Sigmoid colon (tissue), 7 donors: ENCODE measurements at places on chromosomes 4 and X. TPM values are rescaled to one million over a fixed set of nuclear protein-coding genes. Genes with fewer than 3 reads are reported as not detected.
A peak's percentile ranks its signal among the peaks of the same experiment; 100 is the strongest.

DNA sequence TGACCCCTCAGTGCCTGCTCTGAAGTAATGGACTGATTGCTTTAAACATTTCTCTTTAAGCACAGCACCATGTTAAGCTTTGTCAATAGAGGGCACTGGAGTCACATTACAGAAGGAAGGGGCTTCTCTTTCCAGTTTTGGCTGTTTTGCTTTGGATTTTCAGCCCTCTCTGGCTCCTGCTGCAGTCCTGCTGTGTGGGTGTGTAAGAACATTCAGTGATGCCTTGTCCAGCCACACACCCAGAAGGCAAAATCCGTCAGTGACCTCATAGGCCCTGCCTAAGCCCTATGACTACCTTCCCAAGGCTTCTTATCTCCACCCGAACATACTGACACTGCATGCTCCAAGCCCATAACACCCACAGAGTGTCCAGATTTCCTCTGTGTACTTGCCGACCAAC lies 215.3 kb upstream of the CTSO start:
- DNase-seq: peak; percentile 61

GRCh38 chr4:128658214-128658631 lies 151.3 kb upstream of the JADE1 start:
- DNase-seq: no peak

DNA sequence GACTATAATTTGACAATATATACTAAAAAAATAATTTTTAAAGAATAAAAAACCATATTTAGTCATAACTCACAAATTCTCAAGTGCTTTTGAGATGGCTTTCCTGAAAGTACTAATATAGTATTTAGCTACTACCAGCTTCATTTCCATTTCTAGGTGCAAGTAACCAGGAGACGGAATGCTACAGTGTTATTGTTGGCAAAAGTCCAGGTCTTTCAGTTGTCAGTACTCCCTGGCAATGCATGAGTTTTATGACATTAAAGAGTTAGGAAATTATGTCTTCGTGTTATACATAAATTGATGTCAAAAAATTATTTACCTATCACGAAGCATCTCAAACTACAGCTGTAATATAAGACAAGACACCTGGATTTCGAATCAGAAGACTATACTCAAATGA lies 45.0 kb downstream of the TMEM47 start:
- DNase-seq: no peak

- DNase-seq: peak; percentile 39
Measured at GRCh38 chrX:1492421-1493012, 39.8 kb upstream of the ASMTL start.

DNA sequence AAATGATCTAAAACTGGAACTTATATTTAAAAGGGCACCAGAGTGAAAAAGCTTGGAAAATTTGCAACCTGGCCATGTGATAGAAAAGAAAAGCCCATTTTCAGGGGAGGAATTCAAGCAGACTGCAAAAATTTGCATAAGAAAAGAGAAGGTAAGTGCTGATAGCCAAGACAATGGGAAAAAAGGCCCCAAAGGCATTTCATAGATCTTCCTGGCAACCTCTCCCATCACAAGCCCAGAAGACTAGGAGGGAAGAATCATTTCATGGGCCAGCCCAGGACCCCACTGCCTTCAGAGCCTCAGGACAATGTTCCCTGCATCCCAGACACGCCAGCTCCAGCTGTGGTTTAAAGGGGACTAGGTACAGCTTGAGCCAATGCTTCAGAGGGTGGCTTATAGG lies 887.3 kb upstream of the DIAPH2 start:
- DNase-seq: no peak

- no peak for DNase-seq
Measured at GRCh38 chr4:153076861-153077260, 127.4 kb upstream of the TRIM2 start.

- no peak for DNase-seq
Measured at GRCh38 chr4:142671516-142671915, 174.6 kb downstream of the INPP4B start.

Gene SMIM10L2A
- total RNA-seq: 1.1 TPM

Gene POU4F2
- total RNA-seq: not detected

Gene INTU
- 9.6 TPM for total RNA-seq
